ENCODE measurements at places on chromosomes 6 and 20.

GRCh38 chr6:78570044-78570443 is 297.3 kb upstream of the IRAK1BP1 start:
- no peak for DNase-seq

DNA sequence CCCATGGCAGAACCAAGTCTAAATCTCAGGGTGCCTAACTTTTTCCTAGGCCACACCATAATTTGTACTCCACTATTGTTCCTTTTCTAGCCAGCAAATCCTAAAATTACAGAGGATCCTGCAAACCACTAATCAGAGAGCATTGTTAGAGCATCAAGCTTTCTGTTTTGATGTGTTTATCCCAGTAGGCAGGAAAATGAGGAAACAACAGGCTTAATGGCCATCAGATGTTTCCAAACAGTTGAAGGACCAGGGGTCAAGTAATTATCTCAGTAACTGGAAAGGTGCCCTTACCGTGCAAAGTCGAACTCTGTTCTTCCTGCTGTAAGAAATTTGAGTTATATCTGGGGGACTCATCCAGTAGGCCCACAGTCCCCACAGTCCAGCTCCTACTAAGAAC is 58.7 kb downstream of the RALY start:
- no peak for DNase-seq

DNA sequence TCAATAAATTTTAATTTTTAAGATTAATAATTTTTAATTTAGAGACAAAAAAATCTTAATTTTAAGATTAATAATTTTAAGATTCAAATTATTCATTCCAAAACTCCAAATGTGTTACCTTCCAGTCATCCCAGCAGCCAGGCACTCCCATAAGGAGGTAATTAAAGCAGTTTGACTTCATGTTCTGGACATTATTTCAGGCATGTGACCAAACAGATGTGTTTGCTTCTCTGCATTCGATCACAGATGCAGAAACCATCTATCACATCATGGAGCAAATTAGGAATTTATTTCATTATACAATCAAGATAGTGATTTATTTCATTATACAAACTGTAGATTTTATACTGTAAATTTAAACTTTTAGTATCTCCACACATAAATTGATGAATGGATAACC is 150.3 kb downstream of the AKAP7 start:
- DNase-seq = no peak

DNA sequence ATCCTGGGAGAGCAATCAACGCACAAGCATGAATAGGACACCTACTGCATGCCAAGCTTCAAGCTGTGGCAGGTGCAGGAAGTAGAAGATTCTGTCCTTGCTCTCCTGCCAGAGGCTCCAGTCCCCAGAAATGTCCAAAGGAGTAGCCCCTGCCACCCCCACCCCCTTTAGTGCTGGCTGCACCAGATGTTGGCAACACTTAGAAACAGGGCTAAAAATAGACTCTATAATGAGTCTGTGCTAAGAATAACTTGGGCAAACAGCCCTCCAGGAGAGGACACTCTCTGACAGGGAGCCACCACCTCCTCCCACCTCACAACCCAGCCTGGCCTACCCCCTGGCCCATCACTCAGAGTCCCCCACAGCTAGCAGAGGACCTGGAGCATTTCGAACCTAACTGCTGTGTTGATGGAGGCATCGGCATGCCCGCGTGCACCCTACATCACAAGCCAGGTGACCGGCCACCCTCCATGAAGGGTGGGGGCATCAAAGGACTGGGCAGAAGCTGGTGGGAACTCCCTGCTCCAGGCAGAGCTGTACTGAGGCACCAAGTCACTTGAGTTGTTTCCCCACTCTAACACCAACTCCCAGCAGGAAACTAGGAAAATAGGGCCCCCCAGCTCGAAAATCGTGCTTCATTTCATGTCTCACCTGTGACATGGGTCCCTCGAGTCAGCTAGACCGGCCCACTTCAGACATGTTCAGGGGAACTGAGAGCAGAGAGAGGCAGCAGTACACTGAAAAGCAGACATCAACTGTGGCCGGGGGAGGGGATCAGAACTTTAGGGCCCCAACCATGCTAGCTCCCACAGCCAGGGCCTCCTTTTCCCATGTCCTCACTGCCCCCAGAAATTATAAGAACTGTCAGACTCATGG is 18.7 kb downstream of the TFEB start:
- DNase-seq = no peak

DNA sequence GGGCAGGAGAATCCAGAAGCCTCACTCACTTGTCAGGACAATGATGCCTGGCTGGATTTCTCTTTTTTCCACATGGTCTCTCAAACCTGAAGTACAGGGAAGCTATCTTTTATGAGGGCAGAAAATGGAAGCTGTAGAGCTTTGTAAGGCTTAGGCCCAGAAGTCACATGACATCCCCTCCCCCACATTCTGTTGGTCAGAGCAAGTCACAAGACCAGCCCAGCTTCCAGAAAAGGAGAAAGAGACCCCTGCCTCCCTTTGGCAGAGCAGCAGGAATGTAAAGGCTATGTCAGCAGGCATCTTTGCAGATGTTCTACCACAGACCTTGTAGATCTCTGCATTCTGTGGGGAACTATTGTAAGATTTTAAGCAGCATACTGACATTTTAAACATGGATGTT is 245.5 kb downstream of the SLC35F1 start:
- DNase-seq = no peak

- DNase-seq = no peak
Measured at GRCh38 chr20:5070570-5070969, 49.2 kb downstream of the PCNA start.

DNA sequence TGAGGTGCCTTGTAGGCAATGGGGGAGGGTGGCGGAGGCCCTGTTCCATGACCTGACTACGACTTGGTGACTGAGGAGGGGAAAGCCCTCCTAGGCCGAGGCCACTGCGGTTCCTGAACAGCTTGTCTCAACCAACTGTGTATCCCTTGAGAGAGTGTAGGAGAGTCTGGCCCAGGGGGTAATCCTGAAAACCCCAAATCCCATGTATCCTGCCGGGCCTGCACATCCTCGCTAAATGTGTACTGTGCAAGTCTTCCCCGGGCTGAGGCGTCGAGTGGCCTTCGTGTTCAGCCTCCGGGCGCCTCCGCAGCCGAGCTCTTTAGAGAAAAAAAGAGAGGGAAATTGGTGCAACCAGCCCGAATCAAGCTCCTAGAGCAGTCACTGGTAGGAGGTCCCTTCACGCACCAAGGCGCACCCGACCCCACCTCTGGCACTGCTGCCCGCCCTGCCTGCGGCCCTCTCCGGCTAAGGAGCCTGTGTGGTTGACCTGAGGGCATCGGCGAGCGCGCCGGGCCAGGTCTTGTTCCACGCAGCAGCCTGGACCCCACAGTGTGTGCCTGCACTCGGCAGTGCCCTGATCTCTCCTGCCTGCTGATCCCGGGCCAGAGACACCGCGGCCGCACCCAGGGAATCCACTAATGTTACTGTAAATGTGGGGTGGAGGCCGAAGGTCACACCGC is 7.3 kb downstream of the SIM1 start:
- no peak for DNase-seq

GRCh38 chr20:17843246-17844132 is 125.1 kb downstream of the SNX5 start:
- no peak for DNase-seq

DNA sequence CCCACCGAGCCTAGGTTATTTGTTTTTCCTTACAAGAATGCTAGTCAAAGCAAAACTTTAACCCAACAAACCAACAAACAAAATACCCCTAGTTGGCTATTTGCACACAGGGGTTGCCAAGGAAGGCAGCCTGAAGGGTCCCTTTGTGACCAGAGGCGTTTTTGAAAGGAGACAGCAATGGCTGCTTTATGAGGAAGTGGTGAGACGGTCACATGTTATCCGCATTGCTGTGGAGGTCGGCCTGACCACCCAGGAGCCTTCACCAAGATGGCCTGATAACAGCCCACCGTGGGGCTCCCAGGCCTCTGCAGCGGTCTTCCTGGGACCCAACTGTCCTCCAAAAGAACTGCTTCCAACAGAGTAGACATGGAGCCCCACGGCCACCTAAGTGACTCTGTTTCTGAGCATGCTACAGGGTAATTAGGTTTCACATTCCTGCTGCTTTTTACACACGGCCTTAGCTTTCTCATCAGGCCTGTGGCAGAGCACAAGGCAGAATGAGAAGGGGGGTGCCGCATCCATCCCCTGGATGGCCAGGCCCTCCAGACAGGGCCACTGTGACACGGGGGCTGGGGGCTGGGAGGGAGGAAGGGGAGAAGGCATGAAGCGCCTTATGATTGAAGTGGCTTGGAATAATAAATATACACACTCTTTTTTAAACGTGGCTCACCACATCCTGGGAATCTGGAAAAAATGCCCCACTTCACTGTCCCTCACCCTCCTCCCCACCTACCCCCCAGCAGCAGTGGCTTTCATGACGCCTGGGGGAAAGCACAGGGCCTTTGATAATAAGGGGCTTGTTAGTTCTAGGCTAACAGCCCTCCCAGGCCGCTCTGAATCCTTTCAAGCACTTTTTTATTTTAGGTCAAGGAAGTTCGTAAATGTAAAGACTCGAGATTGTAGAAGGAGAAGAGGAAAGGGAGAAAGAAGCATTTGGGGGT is 86.0 kb downstream of the CLIC5 start:
- no peak for DNase-seq
